ENCODE measurements at places on chromosomes 16 and 17.

GRCh38 chr16:12917653-12918052, 16.3 kb downstream of the SHISA9 start:
- H3K27ac ChIP-seq: no peak overlapping the region
- H3K36me3 ChIP-seq: no peaks in the 10 kb centered on the region
- H3K4me3 ChIP-seq: no peak overlapping the region
- H3K27me3 ChIP-seq: peaks cover 12% of the 10 kb centered on the region
- DNase-seq: no peak
- no peaks in the 10 kb centered on the region for H3K4me1 ChIP-seq

- H3K27ac ChIP-seq: no peak overlapping the region
- peaks cover 29% of the 10 kb centered on the region for H3K36me3 ChIP-seq
- DNase-seq: no peak
Measured at GRCh38 chr16:23907457-23907902, 71.7 kb downstream of the PRKCB start.

DNA sequence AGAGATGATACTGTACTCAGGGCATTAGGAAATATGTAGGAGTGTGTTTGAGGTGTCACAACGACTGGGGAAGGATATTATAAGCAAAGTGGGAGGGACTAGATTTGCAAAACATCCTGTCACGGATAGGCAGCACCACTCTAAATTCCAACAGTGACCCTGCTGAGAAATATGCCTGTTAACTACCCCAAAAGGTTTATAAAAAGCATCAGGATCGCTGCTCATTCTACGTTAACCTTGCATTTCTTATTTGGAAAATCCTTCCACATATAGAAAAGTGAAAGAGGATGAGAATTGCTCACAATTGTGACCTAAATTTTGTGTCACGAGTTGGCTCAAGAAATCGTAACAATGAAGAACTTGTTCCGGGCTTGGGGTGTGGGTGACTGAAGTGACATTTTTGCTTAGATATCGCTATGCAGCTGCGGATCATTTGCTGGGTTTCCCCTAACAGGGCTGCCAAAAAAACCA, 51.6 kb downstream of the N4BP1 start:
- H3K4me3 ChIP-seq: peak overlapping the region; percentile 22
- peaks cover 43% of the 10 kb centered on the region for H3K36me3 ChIP-seq
- peaks cover 78% of the 10 kb centered on the region for H3K4me1 ChIP-seq
- H3K27ac ChIP-seq: peak overlapping the region; percentile 68

- no peaks in the 10 kb centered on the region for H3K27me3 ChIP-seq
- H3K4me1 ChIP-seq: peaks cover 32% of the 10 kb centered on the region
- peak overlapping the region; percentile 93 for H3K4me3 ChIP-seq
- H3K27ac ChIP-seq: no peak overlapping the region
- H3K36me3 ChIP-seq: peaks cover 7% of the 10 kb centered on the region
Measured at GRCh38 chr17:60602385-60602742, 2.4 kb downstream of the PPM1D start.

- peak within 1 kb of the TSS; percentile 71 for H3K4me3 ChIP-seq
- H3K27me3 ChIP-seq: no peaks in the 10 kb centered on the region
- H3K36me3 ChIP-seq: peaks cover 4% of the 10 kb centered on the region
Measured at GRCh38 chr17:35879773-35880654, at the start of gene CCL5. Gene CCL5, minus strand, starts transcription at chr17:35880360.

Data from activated naive CD8-positive, alpha-beta T cell treated with anti-CD3 and anti-CD28 coated beads for 36 hours (primary cell).